ENCODE measurements at places on chromosomes 7 and 10. TPM values are rescaled to one million over a fixed set of nuclear protein-coding genes. Genes with fewer than 3 reads are reported as not detected.

Gene CCL24
- 0.45 TPM for total RNA-seq

Gene GRM3
- total RNA-seq, result not detected

Gene LLCFC1
- total RNA-seq, result not detected

Gene CFAP69
- 0.21 TPM for total RNA-seq

Gene SEPTIN7
- 460 TPM for total RNA-seq

Gene STEAP4
- not detected for total RNA-seq

Gene MALRD1
- not detected for total RNA-seq
